ENCODE measurements at places on chromosomes 3 and 15.

GRCh38 chr3:155089495-155089894 is 9.4 kb downstream of the MME start:
- DNase-seq = no peak

DNA sequence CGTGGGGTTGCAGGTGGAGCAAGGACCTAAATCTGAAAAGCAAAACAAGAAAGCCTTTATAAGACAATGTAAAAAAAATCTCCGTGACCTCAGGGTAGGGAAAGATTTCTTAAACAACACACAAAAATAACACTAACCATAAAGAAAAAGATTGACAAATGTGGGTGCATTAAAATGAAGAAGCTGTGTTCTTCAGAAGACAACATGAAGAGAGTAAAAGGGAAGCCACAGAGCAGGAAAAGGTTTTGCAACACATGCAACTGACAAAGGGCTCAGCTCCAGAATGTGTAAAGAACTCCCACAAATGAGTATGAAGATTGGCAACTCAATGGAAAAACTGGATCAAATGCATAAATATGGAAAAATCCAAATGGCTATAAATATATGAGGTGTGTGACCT is 74.2 kb downstream of the MAGEF1 start:
- no peak for DNase-seq

DNA sequence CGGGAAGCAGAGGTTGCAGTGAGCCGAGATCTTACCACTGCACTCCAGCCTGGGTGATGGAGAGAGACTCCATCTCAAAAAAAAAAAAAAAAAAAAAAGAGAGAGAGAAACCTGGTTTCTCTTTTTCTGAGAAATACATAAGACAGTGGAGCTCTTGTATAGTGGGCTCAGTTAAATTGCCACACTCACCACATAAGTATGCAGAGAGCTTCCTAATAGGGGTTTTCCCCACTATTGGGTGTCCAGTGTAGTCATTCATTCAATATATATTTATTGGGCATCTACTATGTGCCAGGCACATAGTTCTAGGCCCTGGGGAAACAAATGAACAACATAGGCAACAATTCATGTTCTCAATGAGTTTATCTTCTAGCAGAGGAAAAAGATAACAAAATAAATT is 48.9 kb upstream of the FMN1 start:
- no peak for DNase-seq

- DNase-seq = no peak
Measured at GRCh38 chr15:33955945-33956344, 12.4 kb upstream of the CHRM5 start.

GRCh38 chr3:151037746-151038477 is 47.6 kb upstream of the MED12L start:
- no peak for DNase-seq

DNA sequence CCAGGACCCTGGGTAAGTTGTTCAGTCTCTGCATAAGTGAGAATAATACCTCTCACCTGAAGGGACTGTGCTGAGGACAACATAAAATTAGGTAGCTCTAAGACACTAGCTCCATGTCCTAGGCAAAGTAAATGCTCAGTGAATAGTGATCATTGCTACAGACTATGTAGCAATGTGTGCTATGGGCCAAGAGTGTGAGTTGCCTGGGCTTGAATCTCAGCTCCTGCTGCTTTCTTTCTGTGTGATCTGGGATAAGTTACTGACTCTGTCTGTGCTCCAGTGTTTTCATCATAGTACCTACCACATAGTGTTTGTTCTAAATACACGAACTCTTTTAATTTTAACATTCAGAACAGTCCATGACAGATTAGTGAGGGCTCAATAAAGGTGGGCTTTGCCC is 81.1 kb upstream of the MFGE8 start:
- DNase-seq = no peak

DNA sequence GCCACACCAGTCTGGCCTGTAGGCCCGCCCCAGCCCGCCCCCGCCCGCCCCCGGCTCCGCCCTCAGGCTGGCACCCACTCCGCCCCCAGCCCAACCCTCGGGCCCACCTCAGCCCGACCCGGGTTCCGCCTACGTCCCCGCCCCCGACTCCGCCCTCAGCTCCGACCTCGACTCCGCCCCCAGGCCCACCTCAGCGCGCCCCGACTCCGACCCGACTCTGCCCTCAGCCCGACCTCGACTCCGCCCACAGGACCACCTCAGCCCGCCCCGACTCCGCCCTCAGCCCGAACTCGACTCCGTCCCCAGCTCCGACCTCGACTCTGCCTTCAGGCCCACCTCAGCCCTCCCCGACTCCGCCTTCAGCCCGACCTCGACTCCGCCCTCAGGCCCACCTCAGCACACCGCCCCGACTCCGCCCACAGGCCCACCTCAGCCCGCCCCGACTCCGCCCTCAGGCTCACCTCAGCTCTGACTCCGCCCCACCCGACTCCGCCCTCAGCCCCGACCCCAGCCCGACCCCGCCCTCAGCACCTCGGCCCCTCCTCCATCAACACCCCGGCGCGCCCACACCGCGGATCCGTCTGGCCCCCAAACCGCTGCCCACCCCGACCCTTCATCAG is at the start of gene RAB43:
Gene RAB43 (minus strand): TSS at position 13 of the 620 bp plus-strand sequence. CDS start 315 bp downstream, outside the sequence.
- peak; percentile 93 for DNase-seq

- no peak for DNase-seq
Measured at GRCh38 chr15:25900901-25901300, 37.8 kb upstream of the ATP10A start.

GRCh38 chr3:157786211-157786610 is 283.0 kb upstream of the VEPH1 start:
- no peak for DNase-seq

GRCh38 chr3:192082730-192083660 is 622.0 kb downstream of the PYDC2 start:
- DNase-seq = no peak

GRCh38 chr3:50585919-50586762 is 16.8 kb downstream of the HEMK1 start:
- DNase-seq = no peak

- DNase-seq = no peak
Measured at GRCh38 chr3:6132684-6133432, 728.1 kb upstream of the GRM7 start.

DNA sequence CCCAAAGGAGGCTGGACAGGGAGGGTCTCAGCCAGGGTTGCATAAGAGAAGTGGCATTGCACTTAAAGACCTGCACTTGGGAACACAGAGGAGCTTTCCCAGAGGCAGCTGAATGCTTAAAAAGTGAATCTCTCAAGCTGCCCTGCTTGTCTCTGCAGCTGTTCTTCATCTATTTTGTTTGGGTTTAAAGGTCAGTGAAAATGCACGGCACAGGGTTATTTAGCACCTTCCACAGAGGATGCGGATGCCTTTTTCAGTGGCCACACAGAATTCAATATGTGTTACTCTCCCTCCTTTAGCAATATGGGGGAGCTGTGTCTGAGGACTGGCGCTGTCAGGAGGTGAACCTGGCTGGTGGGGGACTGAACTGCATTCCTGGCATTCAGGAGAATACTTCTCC is 22.7 kb upstream of the CTNNB1 start:
- DNase-seq = no peak

DNA sequence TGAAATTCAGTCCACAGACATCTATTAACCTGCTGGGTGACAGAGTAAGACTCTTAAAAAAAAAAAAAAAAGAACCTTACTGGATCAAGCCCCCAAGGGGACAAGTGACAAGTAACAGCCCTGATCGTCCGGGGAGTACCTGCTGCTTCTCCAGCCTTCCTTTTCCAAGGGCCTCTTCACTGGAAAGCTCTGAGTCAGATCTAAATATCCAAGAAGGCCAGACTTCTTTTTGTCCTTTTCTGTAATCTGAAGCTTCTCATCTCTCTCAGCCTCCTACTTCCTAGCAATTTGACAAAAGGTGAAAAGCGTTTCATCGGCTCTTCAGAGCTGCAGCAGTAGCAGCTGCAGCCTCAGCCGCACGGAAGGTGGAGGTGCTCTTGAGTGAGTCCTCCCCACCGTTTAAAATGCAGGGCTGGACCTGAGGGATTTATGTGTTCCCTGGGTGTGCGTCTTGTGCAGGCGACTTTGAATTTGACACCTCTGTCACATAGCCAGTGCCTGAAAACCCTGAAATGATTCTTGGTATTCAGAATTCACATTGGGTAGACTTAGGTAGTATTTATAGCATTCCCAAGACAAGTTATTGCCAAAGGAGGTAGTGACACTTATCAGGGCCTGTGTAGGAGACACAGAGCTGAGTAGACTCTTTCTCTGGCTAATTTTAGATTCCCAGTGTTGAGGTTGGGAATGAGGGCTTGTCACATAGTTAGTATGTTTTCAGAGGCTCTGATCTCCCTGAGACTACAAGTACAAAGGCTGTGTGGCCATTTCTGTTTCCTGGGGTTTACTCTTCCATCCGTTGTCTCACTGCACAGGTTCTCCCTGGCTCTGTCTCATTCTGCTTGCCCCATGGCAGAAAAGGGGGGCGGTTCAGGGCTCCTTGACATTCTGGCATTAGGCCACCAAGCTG is 291.2 kb upstream of the C2CD4B start:
- no peak for DNase-seq

DNA sequence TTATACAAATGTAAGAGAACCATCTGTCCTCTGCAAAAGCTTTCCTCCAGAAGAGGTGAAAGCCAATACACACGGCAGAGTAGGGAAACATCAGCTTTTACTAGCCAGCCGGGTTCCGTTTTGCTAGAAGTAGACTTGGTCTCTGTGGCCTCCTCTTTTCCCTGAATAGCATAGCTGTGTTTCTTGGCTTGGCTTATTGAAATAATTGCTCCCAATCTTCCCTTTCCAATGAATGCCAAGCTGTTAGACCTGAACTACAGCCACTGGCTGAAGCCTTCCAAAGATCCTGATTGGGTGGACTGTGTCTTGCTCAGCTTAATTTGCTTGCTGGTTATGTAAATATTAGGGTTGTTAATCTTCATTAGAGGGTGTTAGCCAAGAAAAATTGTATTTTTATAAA is 157.8 kb upstream of the ROPN1 start:
- no peak for DNase-seq

DNA sequence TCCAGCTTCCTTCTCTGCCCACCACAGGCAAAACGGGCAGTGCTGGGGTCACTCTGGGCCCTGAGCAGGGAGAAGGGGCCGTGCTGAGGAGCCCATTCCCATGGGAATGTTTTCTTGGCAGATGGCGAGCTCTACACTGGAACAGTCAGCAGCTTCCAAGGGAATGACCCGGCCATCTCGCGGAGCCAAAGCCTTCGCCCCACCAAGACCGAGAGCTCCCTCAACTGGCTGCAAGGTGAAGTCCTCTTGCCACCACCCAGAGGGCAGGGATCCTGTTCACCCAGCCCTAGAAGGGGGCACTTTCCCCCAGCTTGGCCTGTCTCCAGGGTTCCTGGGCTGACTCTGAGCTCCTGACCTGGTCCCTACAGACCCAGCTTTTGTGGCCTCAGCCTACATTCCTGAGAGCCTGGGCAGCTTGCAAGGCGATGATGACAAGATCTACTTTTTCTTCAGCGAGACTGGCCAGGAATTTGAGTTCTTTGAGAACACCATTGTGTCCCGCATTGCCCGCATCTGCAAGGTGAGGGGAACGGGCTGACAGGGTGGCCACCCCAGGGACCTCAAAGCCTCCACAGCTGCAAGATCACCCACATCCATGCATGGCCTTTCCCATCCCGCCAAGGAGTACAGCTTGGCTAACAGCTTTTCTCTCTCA is 12.4 kb downstream of the CIB1 start:
- peak; percentile 97 for DNase-seq

GRCh38 chr3:143295201-143296080 is 175.9 kb downstream of the CHST2 start:
- no peak for DNase-seq

DNA sequence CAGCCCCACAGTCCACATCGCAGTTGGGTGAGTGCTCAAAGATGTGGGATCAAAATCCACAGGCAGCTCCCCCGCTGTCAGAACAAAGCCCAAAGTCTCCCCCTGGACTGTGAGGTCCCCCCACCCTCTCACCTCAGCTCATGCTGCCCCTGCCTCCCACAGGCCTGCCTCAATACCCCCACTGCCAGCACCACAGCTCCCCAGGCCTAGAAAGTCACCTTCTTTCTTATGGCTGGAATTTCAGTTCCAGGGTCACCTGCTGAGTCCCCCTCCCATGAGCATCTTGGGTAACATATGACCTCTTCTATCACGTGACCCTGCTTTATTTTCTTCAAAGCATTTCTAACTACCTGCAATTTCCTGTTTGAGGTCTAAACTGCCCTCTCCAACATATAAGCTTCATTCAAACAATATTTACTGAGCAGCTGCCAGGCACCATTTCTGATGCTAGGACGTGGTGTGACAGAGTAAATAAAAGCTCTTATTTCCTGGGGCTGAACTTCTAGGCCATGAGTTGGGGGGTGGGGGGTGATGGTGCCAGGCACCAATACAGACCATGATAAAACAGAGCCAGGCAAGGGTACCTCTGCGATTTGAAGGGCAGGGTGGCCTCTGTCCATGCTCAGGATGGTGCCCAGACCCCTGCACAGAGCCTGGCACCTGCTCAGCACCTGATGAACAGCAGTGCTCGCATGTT is 2.4 kb upstream of the TMEM89 start:
- no peak for DNase-seq

GRCh38 chr3:150905339-150905738 is at the start of gene MINDY4B:
Gene MINDY4B, minus strand, starts transcription at chr3:150905439. Its CDS starts 0 bp downstream, at chr3:150905439.
- no peak for DNase-seq

DNA sequence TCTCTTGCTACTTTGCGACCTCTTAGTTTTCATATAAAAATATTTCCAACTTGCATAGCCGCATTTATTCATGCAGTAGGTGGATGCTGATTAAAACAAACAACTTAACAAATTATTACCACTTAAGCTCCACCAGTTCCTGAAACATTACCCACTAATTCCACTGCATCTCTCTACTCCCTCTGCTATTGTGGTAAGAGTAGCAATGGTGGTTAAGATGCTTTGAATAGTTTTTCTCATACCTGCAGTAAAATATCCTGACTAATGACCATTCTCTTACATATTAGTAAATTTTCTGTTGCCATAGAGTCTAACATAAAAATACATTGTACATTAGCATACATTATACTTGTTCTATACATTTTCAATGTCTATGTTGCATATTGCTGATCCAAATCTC is 397.6 kb upstream of the PLSCR5 start:
- DNase-seq = no peak

GRCh38 chr15:80732167-80732566 is 37.1 kb downstream of the ABHD17C start:
- no peak for DNase-seq

GRCh38 chr15:63196842-63197241 is 7.4 kb downstream of the RAB8B start:
- no peak for DNase-seq

DNA sequence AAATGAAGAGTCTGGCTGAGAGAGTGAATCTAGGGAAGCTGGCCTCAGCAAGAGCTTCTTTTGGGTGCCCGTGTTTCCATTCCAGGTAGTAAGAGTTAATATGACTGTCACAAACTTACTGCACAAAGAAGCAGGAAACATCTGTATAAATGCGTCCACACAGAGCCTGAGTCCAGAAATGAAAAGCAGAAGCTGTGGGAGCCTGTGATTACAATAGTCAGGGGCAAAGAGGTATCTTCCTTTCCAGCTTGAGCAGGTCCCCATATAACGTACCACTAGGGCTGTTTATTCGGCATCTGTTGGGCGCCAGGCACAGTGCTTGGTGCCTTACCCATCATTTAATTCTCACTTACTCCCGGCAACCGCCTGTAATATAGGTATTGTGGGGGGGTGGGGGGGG is 40.5 kb upstream of the B3GNT5 start:
- DNase-seq = no peak

Data from HuH-7.5 (cell line).